ENCODE measurements at places on chromosomes 4 and X. TPM values are rescaled to one million over a fixed set of nuclear protein-coding genes. Genes with fewer than 3 reads are reported as not detected.

The GPR82 gene
- not detected for total RNA-seq

The EREG gene
- 4.4 TPM for total RNA-seq

The ARHGEF6 gene
- 3.8 TPM for total RNA-seq

The EMCN gene
- 0.51 TPM for total RNA-seq

The MAGEA3 gene
- not detected for total RNA-seq

The PRRG1 gene
- 8.2 TPM for total RNA-seq

The VEGFC gene
- total RNA-seq = 3.2 TPM

The FREM3 gene
- total RNA-seq = 1.1 TPM

The N4BP2 gene
- 23.5 TPM for total RNA-seq

The BTK gene
- total RNA-seq = 0.34 TPM

The PIN4 gene
- 17.4 TPM for total RNA-seq

The SATL1 gene
- total RNA-seq = 0.31 TPM

The NAP1L2 gene
- 2.5 TPM for total RNA-seq

The XAGE1A gene
- total RNA-seq = not detected

The NLGN3 gene
- 17.9 TPM for total RNA-seq

The SSX4B gene
- total RNA-seq = not detected

The GCNA gene
- total RNA-seq = 0.79 TPM

Measured in type B pancreatic cell (in vitro differentiated cells).